ENCODE measurements at places on chromosomes 3 and 15.

DNA sequence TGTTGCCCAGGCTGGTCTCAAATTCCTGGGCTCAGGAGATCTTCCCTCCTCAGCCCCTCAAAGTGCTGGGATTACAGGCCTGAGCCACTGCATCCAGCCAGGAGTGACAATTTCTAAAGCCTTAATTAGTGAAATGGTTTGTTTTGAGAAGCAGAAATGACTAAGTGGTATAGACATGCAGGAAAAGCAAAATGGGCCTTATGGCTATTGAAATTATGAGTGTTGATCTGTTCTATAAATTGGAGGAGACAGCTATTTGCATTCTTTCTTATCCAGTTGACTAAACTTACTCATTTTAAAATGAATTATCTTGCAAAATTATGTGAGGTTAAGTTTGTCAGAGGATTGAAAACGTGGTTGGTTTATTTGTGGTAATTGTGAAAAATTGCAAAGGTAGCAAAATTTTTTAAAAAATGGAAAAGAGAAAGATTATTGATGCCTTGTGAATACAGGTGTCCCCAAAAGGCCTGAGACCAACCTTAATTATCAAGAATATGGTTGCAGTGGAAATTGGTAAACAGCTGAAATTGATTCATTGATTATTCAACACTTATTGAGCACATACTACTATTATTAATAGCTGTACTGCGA, 7.9 kb downstream of the RAP2B start:
- no peak for DNase-seq

- DNase-seq, result no peak
Measured at GRCh38 chr3:185927501-185928200, 10.2 kb downstream of the TRA2B start.

DNA sequence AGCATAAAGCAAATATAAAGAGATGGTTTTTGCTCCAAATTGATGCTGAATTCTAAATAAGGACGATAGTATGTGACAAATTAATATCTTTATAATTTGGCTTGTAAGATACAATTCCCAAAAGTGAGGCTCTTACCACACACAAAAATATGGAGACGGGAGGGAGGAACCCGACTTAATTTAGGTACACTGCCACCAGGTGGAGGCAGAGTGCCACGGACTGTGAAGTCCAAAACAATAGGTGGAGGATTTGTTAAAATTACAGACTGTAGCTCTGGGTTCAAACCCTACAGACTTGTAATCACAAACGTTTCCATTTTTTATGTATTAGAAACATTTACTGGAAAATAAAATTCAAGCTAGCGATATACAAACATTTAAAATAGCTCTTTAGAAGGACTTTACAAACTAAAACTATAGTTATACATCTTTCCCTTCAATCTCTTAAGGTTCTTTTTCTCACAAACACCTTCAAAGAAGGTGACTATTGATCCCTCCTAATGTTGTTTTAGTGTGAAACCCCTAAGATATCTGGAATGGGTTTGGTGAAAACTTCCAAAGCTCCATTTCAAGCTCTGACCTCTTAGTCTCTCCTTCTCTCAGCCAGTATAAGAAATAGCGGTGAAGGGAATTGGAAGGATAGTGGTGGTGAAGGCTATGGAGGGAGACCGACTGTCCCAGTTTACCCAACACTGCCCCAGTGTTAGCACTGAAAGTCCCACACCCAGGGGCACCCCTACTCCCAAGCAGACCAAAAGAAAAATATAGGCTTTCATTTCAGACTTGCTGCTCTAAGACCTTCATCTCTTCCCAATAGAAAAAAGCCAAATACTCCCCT, 89.7 kb downstream of the AQP9 start:
- DNase-seq, result peak; percentile 66

DNA sequence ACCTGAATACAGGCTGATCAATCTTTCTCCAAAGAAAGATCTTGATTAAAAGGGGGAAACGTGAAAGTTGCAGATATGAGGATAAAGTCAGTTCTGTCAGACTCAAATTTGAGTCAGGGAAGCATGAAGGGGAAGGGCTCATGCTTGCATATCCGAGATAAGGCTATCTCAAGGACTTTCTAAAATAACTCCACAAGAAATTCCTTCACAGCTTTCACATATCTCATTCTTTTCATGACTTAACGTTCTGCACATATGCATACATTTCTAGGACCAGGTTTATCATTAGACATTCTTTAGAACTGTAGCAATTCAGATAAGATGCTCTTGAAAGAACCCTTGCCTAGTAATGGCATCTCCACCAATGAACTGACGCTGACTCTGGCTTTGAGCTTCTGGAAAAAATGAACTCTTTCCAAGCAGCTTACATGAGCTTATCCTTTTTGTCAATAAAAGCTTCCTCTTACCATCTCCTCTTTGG, 15.9 kb downstream of the SH3GL3 start:
- no peak for DNase-seq

- no peak for DNase-seq
Measured at GRCh38 chr15:94287794-94288246, 56.5 kb downstream of the MCTP2 start.

GRCh38 chr15:28914483-28915023, 28.8 kb downstream of the APBA2 start:
- DNase-seq, result no peak

- DNase-seq, result no peak
Measured at GRCh38 chr15:51672913-51673857, 8.1 kb upstream of the SCG3 start.

GRCh38 chr3:104556372-104557078, 810.2 kb upstream of the ALCAM start:
- no peak for DNase-seq

GRCh38 chr3:23735535-23736326, 70.0 kb upstream of the UBE2E1 start:
- peak; percentile 93 for DNase-seq

- DNase-seq, result no peak
Measured at GRCh38 chr3:97417-98258, 98.9 kb upstream of the CHL1 start.

- no peak for DNase-seq
Measured at GRCh38 chr3:111588527-111588926, 6.6 kb downstream of the ZBED2 start.

DNA sequence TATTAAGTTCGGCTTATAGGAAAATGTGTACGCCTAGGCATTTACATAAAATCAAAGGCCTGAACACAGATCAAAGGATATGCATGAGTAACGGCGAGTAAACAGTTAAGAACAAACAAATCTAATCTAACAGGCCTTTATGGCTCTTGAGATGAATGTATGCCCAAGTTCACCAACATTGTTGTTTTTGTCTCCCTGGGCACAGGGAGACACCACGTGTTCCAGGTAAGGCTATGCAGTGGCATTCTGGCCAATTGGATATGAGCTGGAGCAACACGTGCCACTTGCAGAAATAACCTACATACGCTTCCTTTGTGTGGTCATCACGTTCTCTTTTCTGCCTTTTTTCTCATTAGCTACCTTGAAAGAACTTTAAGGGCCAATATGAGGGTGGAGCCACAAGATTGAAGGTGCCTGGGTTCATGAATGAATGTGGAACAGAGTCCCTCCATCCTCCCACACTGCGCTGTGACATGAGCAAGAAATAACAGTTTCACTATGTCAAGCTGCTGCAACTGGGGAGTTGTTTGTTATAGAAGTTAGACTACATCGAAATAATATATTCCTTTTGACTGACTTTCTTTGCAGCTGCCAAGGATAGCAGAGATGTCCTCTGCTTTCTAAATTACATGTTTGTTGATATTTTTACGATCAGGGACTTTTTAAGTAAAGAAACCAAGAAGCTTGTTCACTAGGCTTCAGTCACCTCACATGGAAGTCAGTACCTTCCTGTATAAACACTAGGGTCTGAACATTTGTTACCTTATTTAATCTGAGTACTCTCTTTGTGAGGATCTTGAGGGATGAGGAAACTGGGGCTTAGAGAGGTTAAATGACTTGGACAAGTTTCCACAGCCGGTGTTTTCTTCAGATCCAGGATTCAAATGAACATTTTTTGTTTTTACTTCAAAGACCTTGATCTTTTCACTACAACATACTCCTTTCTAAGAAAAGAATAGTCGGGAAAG, 427.5 kb upstream of the TBL1XR1 start:
- no peak for DNase-seq

- DNase-seq, result peak; percentile 1
Measured at GRCh38 chr3:30695302-30696061, 89.1 kb downstream of the TGFBR2 start.

- no peak for DNase-seq
Measured at GRCh38 chr3:119557877-119558269, 1.5 kb downstream of the CD80 start.

DNA sequence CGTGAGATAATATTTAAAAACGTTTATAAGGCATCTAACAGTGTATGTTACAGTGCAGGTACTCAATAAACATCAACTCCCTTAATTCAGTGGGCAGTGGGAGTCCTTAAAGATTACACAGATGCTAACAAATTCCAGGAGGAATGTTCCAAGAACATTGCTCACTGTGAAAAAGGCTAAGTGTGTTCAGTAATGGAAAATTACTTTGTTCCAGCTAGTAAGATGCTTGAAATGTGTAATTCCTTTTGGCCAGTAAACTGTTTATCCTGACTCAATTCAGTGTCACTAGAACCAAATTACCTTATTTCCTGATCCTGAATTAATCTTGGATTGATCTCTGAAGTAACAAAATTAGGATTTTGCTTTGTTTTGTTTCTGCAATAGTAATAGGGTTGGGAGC, 54.2 kb upstream of the SEMA6D start:
- no peak for DNase-seq

- no peak for DNase-seq
Measured at GRCh38 chr15:93110502-93111040, 21.6 kb upstream of the RGMA start.

- DNase-seq, result no peak
Measured at GRCh38 chr15:62183130-62183529, 18.0 kb upstream of the C2CD4B start.

- no peak for DNase-seq
Measured at GRCh38 chr3:100577382-100578008, 31.9 kb upstream of the ADGRG7 start.

DNA sequence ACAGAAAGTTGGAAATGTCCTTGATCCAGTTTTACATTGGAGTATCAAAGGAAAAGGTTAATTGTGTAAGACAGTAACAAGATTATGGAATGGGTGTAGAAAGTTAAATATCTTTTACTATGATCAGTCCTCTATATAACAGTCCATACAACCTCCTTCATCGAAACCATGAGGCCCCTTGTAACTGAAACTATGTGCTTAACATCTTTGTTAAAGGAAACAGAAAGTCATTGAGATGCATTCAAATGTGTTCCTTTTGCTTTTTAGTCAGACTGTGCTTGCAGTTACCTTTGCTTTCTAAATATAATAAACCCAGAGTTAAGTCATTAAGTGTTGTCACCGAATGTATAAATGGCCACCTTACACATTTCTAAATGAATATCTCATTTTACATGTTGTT, 1298.5 kb downstream of the ROBO2 start:
- no peak for DNase-seq

GRCh38 chr3:47161983-47162696, 1.8 kb downstream of the SETD2 start:
- no peak for DNase-seq

GRCh38 chr3:192889679-192890078, 28.0 kb downstream of the MB21D2 start:
- no peak for DNase-seq

DNA sequence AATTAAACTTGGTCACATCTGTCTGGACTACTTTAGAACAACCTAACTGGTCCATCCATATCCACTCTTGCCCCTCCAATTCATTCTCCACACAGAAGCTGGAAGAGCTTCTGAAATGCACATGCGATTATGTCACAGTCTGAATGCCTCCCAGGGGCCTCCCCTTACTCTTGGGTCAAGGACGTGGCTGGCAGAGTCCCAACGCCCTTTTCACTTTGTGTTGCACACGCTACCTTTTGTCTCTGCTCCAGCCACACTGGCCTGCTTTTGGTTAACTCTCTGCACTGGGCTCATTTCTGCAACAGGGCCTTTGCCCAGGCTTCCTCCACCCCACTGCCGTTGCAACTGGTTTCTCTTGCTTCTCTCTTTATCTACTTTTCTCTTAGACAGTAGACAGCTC, 245.2 kb downstream of the IL20RB start:
- DNase-seq, result no peak

GRCh38 chr3:45635475-45636256, 41.1 kb downstream of the LIMD1 start:
- no peak for DNase-seq

- no peak for DNase-seq
Measured at GRCh38 chr3:187922704-187923416, 177.6 kb upstream of the BCL6 start.

DNA sequence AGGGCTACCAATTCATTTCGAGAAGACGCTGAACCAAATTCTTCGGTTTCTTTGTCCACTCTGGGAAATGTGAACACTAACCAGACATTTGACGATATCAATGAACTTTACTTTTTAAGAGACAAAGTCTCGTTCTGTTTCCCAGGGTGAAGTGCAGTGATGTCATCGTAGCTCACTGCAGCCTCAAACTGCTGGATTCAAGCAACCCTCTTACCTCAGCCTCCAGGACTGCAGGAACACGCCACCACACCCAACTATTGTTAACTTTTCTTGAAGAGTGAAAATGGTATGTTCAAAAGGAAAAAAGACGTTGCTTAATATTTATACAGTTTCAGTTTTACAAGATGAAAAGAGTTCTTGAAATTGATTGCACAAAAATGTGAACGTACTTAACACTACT, 30.6 kb downstream of the MB21D2 start:
- no peak for DNase-seq

DNA sequence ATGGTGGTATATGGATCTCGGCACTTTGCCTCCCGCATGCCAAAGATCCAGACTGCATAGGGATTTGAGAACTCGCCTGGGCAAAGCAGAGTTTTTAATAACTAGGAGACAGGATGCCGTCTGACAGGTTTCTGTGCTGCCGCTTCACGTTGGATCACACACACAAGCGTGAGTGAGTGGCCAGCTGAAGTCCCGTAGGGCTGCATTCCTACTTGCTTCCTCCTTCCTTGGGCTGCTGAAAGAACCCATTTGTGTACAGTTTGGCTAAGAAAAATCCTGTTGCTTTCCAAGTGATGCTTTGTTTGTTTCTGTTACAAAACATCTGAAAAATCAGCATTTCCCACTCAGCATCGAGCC, 604.3 kb upstream of the CFAP20DC start:
- no peak for DNase-seq

DNA sequence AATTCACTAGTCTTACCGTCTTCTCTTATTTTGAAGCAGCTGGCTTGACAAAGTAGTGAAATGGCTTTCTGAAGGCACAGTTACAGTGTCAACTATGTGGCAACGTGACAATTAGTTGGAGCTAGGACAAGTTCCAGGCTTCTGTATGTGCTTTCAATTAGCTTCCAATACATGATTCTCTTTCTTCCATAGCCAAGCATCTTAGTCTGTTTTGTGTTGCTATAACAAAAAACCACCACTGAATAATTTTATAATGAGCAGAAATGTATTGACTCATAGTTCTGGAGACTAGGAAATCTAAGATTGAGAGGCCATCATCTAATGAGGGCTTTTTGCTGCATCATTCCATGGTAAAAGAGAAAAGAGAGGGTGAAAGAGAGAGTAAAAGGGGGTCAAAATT, 365.1 kb upstream of the PLSCR5 start:
- DNase-seq, result no peak

All from NCI-H446 (cell line).